ENCODE measurements at places on chromosomes 2 and 18.

- DNase-seq: no peak
Measured at GRCh38 chr18:36095936-36096519, 28.7 kb upstream of the RPRD1A start.

DNA sequence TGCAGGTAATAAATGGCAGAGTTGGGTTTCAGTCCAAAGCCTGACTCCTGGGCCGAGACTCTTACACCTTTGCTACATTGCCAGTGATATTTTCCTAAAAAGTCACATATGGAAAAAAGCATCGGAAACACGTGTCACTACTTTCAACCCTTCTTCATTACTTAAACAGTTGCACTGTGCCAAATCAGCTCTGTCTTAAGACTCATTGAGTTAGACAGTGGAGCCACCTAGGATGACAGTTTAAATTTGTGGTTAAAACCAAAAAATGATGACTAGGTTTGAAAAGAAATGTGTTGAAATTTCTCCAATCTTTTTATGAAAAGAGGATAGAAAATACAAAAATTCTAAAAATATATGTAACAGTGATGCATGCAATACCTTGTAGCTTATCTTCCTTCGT is 97.5 kb downstream of the TMEM247 start:
- DNase-seq: no peak

GRCh38 chr2:64018701-64019082 is 536 bp downstream of the VPS54 start:
- peak; percentile 22 for DNase-seq

DNA sequence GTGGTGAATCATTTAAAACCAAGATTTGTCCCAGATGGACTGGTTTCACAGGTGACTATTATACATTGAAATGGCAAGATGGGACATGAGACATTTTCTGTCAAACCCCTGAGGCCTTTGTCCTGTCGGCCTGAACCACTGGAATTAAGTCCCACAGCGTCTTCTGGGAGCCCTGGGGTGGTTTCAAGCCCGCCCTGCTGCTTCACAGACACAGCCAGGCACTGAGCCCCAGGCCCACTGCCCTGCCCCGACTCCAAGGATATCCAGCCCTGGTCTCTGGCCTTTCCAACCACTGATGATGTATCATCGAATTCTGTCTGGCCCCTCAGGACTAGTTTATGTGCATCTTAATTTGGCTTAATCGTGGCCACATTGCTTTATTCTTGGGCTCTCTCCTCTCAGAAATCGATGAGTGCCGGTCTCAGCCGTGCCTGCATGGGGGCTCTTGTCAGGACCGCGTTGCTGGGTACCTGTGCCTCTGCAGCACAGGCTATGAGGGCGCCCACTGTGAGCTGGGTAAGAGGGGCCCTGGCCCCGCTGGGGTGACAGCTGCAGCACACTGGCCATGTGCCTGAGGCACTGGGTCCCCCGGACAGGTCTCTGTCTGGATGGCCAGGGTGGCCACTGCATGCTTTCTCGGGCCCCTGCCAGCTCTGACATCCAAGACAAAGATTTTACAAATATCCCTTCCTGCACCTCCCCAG is 39.5 kb downstream of the MTERF4 start:
- DNase-seq: no peak

GRCh38 chr18:58175122-58175785 is 131.2 kb downstream of the NEDD4L start:
- DNase-seq: no peak

DNA sequence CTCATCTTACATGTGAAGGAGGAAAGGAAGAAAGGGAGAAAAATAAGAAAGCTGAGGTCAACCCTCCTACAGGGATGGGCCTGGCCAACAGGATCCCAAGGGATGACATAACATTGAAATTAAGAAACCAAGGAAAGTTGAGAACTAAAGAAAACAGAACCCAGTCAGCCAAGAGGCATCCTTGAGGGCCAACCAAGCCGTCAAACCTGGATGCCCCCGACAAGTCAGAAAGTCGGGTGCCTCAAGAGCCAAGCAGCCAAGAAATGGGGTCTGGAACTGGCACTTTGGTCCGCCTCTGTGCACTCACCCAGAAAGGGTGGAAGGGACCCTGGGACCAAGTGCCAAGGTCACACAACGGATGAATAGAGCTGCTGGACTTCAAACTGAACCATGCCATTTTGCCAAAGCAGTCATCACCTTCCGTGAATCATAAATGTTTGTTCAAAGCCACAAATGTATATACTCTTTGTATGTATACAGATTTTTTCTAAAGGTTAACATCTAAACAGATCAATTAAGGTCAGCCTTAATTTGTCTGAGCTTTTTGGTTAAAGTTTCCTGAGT is 27.0 kb upstream of the PTPN4 start:
- no peak for DNase-seq

- no peak for DNase-seq
Measured at GRCh38 chr2:1571477-1572417, 158.5 kb downstream of the TPO start.

GRCh38 chr2:240453461-240454105 is 18.1 kb downstream of the GPC1 start:
- no peak for DNase-seq

- no peak for DNase-seq
Measured at GRCh38 chr2:163675388-163675787, 60.4 kb downstream of the FIGN start.

DNA sequence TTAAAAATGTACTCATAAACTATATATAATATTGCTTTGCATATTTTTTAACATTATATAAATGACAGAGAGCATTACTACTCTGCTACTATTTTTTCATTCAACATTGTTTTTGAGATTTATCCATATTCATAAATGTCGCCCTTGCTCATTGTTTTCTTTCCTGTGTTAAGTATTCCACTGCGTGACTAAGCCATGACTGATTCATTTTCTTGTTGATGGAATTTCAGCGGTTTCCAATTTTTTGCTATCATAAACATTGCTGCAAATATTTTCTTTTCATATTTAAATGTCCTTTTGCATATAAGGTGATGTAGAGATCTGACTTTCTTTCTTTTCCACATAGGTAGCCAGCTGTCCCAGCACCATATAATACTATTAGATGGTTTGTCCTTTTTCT is 57.6 kb downstream of the SFXN5 start:
- DNase-seq: no peak

GRCh38 chr2:109254174-109254904 is 125.3 kb downstream of the SH3RF3 start:
- no peak for DNase-seq

DNA sequence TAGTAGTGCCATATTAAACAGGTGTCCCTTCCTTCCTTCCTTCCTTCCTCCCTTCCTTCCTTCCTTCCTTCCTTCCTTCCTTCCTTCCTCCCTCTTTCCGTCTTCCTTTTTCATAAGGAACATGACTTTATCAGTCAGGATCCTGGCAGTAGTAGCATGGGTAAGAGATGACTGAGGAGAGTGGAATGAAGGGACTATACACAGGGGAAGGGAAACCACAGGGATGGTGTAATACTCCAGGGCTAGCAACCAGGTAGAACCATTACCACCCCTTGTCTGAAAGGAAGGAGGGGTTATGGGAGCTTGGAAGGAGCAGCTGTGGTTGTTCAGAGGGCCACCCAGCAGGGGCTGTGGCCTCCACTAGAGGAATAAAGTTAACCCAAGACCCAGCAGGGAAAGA is 23.2 kb upstream of the KDM3A start:
- no peak for DNase-seq

- no peak for DNase-seq
Measured at GRCh38 chr18:36366994-36367839, 69.7 kb downstream of the FHOD3 start.

DNA sequence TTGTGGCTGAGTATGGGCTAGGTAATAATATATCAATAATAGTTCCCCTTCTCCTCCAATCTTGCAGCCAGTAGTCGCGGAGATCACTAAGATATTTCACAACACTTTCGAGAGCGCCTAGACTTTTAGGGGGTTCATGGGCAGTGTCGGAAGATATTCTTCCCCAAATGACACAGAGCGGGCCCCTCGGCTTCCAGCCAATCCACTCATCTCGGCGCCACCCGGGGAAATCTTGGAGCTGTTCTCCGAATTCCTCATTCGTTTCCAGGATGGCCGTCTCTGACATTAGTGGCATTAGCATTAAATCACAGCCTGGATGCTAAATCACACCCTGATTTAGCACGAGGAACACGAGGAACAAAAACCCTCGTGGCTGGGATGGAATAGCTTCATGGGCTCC is 437.7 kb downstream of the ZNF516 start:
- no peak for DNase-seq

- no peak for DNase-seq
Measured at GRCh38 chr2:55107436-55107835, 57.2 kb upstream of the RTN4 start.

DNA sequence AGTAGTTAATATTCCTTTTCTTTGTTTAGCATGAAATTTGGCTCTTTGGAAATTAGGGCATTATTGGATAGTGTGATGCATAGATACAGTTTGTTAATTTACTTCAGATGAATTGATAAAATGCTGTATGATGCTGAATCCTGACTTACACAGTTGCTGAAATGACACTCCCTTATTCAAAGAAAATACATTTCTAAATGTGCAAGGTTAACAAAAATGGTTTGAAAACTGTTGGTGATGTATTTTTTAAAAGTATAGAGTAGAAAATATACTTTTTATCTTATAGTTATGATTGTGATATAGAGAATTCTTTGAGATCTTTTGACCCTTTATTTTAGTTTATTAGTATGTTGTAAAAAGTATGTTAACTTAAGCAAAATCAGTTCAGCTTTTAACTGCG is 27.8 kb downstream of the VAPA start:
- no peak for DNase-seq

DNA sequence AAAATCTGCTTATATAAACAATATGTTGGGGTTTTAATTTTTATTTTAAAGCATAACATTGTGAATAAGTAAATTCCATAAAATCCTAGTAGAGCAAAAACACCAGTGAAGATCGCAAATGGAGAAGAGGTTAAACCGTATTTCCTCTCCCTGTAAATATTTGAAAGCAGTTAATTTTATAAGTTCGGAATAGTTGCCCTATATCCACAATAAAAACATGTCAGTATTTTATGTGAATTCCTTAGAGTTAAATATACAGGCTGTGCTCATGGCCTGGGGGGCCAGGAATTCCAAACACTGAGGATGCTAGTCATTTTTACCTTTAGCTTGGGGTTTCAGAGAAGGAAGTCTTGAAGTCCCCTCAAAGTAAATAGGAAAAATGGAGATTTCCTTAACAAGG is 135.0 kb downstream of the FIGN start:
- DNase-seq: no peak

DNA sequence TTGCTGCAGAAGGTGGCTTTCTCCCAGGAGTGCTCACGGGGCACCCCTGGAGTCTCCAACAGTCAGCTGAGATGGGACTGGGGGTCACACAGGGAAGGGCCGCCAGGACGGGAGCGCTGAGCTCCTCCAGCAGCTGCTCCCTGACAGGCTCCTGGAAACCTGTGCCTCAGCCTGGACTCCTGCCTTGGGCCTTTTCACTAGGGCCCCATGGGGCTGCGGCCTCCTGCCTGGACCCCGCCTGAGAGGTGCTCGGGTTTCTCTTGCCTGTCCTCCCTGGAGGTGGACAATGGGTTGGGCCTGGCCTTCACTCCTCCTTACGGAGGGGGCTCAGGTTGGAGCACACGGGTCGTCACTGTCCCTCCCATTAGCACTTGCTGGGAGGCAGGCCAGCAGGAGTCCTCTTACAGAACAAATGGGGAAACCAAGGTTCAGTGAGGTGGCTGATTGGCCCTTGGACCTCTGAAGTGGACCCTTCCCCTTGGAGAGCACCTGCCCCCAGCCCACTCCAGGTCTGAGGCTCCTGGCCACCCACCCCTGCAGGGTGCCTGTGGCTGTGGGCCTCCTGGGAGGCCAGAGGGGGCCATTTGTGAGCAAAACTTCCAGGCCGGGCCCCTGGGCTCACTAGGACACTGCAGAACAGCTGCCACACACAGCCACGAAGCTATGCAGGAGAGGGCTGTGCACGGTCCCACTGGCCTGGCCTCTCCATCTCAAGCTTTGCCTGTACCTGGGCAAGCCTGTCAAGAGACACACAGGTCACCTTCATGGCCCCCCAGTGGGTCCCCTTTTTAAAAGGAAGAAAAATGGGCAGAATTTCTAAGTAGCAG is 57.1 kb upstream of the ODC1 start:
- no peak for DNase-seq

DNA sequence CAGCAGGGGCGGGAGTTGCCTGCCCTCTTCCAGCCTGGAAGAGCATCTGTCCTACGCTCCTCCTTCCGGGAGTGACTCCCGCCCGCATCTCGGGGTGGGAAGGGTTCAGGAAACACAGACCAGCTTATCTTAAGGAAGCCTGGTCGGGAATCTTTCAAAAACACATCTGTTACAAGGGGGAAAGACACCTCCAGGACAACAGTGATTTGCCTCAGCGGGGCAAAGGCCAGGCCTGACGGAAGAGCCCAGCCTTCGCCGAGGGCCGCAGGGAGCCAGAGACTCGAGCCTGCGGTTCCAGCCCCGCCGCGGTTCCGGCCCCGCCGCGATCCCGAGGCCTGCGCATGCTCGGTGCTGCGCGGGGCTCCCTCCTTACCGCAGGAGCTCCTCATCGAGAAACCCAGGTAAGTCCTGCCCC is 38.1 kb upstream of the TGIF1 start:
- peak; percentile 39 for DNase-seq

DNA sequence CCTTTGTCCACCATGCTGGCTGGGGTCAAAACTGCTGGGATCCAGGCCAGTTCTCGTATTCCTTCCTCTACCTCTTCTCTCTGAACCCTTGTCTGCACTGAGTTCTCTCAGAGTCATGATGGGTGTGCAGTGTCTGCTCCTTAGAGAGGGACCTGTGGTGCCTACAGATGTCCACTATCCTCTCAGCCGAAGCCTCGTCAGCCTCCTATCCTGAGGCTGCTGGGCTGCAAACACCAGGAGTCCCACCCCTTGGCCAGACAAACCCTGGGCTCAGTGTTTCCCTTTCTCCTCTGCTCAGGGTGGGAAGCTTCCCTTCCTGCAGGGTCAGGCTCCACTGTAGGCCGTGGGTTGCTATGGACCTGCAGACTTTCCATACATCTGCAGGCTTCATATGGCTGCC is 2.3 kb downstream of the INPP5D start:
- DNase-seq: no peak

DNA sequence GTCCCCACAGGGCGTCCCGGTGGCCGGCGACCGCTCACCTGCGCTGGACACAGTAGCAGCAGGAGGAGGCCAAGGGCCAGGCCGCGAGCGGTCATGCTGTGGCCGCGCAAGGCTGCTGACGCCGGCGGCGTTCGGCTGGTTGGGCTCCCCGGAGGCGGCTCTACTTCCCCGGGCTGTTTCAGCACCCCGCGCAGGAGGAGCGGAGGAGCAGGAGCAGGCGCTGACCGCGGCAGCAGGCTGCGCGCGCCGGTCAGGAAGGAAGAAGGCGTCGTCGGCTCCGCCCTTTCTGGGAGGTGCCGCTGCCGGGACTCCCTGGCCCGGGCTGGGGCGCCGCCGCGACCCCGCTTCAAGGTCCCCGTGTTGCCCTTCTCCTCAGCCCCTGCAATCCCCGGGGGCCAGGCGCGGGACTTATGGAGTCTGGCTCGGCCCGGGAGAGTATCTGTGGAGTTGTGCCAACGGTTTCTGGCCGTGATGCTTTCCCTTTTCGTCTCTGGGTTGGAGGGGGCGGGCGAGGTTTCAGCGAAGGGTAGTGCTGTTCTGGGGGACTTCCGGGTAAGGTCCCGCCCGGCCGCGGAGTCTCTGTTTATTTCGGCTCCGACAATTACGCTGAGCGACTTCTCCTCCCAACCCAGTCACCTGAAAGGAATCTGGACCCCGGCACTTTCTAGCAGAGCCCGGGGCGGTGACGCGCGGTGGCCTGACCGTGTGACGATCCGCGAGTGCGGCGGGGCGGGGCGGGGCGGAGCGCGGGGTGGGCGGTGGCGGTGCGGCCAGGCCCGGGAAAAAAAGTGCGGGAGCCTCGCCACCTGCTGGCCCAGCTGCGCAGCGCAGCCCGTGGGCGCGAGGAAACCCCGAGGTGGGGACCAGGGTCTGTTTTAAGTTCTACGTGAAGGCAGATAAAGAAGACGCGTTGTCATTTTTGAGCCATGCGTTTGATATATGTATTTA is at the start of gene NPC1:
Gene NPC1, minus strand, starts transcription at position 258 of the 948 bp plus-strand sequence. Its CDS starts 163 bp downstream, at position 95.
- peak; percentile 100 for DNase-seq
